ENCODE measurements at places on chromosomes 1 and 21. TPM values are rescaled to one million over a fixed set of nuclear protein-coding genes. Genes with fewer than 3 reads are reported as not detected.
A peak's percentile ranks its signal among the peaks of the same experiment; 100 is the strongest.

TMPRSS2 gene
- total RNA-seq = not detected

DNA sequence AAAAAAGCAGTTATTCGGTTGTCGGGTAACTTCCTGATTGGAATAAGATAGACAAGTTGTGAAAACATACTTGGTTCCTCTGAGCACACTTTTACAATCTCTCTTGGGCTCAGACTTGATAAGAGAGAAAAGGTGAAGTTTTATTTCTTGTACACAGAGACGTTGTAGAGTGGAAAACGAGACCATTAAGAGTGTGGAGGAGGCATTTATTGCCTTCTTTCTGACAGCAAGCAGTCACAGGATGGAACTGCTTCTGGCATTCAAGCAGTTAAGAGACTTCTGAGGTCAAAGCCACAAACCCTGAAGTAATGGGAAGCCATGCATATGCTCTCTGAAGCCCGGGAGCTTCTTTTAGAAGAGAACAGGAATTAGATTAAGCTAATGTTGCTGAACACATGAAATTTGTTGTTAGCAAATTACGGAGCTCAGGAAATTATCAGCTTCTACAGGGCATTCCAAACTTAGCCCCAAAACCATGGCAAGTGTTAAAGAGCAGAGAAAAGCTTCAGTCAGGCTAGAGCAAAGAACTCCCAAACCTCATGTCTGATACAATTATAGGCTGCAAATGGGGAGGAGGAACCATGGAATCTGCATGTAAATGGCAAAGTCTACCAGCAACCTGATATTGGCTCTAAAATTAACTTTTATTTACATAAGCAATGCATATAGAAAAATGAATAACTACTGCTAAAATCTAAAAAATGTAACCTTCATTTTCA, 26.0 kb downstream of the S1PR1 start:
- H3K27me3 ChIP-seq = no peaks in the 10 kb centered on the region
- H3K36me3 ChIP-seq = no peaks in the 10 kb centered on the region
- H3K4me3 ChIP-seq = peak overlapping the region; percentile 37
- peak overlapping the region; percentile 27 for H3K27ac ChIP-seq
- no peak for DNase-seq

GIPC2 gene
- total RNA-seq = not detected

HEATR1 gene
- total RNA-seq = 78.5 TPM

Data from activated B cell treated with CpG ODN at 0.5 μM for 24 hours (primary cell).